ENCODE measurements at places on chromosomes 2 and 18.
A peak's percentile ranks its signal among the peaks of the same experiment; 100 is the strongest.

DNA sequence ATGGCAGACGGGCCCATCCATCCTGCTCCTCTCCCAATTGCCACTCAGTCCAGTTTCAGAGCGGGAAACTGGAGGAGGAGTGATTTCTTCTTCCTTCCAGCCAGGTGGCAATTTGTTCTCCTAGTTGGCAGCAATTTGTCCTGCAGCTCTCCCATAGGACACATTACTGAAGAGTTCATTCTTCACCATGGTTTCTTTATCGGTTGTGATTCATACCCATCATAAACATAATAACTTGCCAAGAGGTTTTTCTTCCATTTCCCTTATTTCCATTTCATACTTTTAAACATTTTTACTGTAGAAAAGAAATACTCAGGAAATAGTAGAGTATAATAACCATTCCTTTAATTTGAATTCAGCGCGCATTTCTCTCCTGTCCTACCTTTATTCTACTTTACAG lies 377.9 kb upstream of the RAB12 start:
- no peak for DNase-seq

DNA sequence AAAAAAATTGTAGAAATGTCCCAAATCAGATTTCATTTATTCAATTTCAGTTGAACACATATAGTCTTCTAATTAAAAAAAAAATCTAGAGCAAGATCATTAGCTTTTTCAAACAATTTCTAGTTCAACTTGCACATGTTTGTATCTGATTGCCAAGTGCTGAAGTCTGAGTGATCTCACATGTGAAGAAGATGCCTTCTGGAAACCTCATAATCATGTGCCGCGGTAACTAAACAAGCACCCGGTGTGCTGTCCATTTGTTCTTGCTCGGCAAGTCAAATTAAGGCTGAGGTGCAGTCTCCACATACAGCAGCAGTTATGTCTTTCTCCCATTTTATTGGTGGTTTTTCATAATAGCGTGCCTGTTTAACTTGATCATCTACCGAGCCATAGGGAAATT lies 18.7 kb downstream of the CABLES1 start:
- DNase-seq, result no peak

DNA sequence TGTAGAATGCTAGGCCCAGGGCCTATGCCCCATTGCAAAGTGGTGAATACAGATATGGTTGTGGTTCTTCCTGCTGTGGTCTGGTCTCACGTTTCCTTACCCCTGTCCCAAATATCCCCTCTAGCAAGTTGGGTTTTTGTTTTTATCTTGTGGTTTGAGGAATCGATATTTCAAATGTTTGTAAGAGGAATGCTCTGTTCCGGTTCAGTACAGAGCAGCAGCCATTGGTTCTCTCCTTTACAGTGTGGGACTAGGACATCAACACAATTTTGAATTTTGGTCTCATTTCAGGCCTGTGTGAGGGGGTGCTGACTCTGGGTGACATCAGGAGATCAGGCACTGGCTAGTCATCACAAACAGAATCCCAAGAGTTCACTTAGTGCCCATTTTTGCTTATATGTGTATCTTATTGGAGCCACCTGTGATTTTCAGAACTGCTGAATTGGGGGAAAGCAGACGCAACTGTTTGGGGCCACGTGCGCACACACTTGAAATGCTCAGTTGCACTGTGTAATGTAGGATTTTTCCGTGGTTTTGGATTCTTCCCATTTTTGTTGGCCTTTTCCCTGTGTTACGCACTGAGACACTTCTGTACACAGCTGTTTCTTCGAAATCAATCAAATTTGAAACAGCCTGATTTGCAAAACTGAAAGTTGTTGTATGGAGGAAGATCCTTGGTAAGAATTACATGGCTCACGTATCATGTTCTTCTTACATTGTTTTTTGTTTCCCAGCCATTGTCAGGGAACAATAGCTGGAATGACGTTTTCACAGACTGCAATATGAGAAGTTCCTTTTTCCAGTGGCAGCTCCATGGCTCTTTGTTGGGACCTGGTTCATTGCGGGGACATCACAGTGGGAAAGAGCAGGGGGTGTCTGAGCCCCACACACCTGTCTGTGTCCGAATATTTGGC lies 8.6 kb downstream of the SH3BP4 start:
- no peak for DNase-seq

GRCh38 chr2:105797298-105797819 lies 52.6 kb downstream of the NCK2 start:
- DNase-seq, result no peak

DNA sequence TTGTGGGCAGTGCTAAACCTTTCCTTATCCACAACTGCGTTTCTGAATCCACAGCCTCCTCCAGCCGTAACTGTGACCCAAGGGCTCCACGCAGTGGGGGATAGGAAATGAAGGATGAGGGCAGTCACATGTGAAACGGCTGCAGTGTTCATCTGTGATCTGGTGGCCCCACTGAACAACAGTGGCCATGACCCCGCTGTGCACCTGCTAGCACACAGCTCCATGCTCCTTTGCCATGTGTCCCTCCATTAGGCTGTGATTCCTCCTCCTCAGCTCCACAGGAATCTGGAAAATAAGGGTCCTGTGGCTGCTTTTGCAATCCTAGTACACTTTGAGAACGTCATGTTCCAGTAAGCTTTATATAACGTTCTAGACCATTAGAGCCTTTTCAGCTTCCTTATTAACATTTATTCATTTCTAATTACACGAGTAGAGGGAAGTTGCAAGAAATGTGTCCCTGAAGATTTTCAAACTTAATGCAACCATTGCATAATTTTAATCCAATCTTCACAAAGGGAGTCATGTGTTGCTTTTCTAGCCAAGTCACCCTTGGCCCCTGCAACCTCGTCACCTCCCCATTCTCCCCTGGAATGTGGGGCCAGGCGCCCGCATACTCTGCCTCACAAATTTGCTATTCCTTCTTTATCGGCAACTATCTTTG lies 7.1 kb upstream of the NAPG start:
- no peak for DNase-seq

GRCh38 chr2:131056204-131056931 lies 36.9 kb downstream of the FAM168B start:
- DNase-seq, result no peak

DNA sequence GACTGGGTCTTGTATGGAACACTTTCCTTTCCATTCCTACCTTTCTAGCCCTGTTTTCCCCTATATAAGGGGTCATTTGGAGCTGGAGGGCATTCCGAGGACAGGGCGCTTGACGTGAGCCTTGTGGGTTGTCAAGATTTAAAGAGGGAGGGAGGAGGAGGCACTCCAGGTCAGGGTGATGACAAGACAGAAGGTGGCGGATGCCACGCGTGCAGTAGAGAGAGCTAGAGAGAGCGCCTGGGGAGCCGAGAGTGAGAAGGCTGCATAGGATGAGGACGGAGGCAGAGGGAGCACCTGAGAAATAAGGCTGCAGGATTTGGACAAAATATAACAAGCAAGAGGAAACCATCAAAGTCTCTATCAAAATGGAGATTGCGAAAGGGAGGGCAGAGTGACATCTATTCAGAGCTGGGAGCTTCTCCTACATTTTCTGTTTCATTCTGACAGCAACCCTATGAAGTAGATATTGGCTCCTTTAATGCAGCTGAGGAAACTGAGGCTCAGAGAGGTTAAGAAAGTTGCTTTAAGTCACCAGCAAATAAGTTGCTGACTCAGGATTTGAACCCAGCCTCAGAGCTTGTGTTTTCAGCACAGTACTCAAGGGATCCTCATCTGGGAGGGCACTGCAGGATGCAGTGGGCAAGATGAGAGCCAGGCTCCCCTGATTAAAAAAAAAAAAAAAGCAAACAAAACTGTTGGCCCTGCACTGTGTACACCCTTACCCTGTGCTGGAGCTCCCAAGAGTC lies 124.2 kb downstream of the MRO start:
- DNase-seq, result no peak

DNA sequence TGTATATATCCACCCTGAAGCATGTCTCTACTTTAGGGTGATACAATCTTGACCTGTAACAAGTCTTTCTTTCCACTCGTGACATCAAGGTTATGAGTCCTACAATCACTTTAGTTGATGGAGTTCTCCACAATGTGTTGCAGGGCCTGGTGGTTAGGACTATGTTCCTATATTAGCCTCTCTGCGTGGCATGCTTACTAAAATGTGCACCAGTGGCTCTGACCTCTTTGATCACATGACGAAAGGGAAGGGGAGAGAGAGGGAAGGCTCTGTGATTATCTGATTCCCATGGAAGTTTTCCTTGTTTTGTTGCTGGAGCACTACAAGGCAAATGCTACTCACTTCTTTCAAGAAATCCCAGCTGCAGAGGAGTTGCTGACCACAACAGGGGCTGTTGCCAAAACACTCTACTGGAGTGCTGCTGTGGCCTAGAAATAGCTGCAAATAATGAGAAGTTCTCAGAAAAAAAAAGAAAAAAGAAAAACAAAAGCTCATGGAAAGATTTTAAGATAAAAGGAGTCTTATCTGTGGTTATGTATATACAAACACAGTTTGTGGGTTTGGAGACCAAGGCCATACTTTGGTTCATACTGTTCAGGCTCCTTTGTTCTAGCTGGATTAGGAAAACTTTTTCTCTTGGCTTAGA lies 272.8 kb upstream of the MMADHC start:
- no peak for DNase-seq

DNA sequence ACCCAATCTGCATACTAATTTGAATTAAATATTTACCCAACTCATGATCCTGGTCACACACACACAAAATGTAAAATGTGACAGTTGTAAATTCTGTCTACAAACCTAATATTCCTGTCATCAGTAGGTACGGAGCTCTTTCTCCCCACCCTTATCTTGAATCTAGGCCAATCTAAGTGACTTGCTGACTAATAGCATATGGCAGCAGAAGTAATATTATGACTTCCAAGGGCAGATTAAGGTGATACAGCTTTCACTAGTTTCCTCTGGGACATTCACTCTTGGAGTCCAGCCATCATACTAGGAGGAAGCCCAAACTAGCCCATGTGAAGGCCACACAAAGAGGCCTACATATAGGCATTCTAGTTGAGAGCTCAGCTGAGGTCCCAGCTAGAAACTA lies 89.4 kb downstream of the TMEM131 start:
- no peak for DNase-seq

GRCh38 chr2:119265693-119266066 lies 42.0 kb downstream of the STEAP3 start:
- DNase-seq, result no peak

DNA sequence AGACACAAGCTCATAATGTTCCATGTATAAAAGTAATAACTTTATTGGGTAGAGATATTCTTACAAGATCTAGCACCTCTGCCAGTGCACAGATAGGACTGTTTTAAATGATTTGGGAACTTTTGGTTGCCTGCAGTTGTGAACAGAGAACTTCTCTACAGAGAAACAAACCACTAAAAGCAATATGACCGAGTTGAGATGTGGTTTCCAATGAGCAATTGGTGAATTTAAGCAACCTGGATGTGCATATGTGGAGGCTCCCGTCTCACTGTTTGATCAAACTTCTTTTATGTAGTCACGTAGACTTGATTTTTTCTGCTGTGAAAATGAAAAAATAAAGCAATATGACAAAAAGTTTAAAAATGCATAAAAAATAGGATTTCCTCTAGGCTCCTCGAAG lies 7.8 kb downstream of the SOX11 start:
- DNase-seq, result no peak

GRCh38 chr2:112093216-112093615 lies 38.1 kb downstream of the TMEM87B start:
- DNase-seq, result no peak

- peak; percentile 52 for DNase-seq
These were observed 5.7 kb upstream of the TET3 start for GRCh38 chr2:73979021-73979420.

GRCh38 chr2:202035089-202035940 lies 1.7 kb downstream of the FZD7 start:
- DNase-seq, result no peak

GRCh38 chr18:48475635-48476549 lies 62.9 kb upstream of the CTIF start:
- DNase-seq, result no peak

GRCh38 chr2:237577458-237577857 lies 11.1 kb downstream of the PRLH start:
- DNase-seq, result no peak

DNA sequence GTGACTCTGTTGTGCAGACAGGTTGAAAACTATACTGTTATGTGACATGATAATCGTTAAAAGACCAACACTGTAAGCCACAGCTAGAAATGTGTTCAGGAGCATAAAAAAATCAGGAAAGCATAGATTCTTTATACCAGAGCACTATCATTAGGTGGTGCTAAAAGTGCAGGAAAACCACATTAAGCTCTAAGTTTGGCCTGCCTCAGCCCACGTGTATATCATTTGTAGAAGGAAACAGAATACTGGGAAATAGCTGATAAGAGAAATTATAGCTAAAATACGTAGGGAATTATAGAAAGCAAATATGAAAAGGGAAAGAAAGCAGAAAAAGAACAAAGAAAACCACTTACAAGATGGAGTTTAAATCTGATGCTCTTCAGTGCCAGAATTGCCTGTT lies 26.5 kb upstream of the C2orf74 start:
- DNase-seq, result no peak

GRCh38 chr2:217804338-217804737 lies 198.5 kb downstream of the TNS1 start:
- DNase-seq, result no peak

DNA sequence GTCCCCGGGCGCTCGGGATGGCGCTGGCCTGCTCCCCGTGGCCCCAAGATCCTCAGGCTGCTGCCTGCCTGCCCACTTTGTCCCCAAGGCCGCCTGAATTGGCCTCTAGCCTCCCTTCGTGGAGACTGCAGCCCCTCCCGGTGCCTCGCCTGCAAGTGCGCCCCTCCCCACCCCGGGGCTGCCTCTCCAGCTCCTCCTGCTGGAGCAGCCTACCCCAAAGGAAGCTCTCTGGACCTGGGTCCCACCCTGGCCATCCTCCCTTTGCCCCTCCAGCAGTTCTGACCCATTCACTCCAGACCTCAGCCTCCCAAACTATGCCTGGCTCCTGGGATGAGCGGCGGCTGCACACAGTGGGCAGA lies 6.2 kb downstream of the ESPNL start:
- DNase-seq, result no peak

- no peak for DNase-seq
These were observed 237.9 kb downstream of the BABAM2 start for GRCh38 chr2:28128281-28128950.

- no peak for DNase-seq
These were observed 69.4 kb downstream of the ANKRD44 start for GRCh38 chr2:197241153-197241552.

- no peak for DNase-seq
These were observed 34.1 kb upstream of the LCLAT1 start for GRCh38 chr2:30412684-30413570.
